Left ventricle myocardium superior (tissue), 1 donor: ENCODE measurements at places on chromosomes 4 and X.

GRCh38 chr4:98908703-98909262 lies 20.1 kb downstream of the EIF4E start:
- no peak for DNase-seq

- DNase-seq, result no peak
These were observed 154.7 kb downstream of the TSPAN5 start for GRCh38 chr4:98503676-98504075.

DNA sequence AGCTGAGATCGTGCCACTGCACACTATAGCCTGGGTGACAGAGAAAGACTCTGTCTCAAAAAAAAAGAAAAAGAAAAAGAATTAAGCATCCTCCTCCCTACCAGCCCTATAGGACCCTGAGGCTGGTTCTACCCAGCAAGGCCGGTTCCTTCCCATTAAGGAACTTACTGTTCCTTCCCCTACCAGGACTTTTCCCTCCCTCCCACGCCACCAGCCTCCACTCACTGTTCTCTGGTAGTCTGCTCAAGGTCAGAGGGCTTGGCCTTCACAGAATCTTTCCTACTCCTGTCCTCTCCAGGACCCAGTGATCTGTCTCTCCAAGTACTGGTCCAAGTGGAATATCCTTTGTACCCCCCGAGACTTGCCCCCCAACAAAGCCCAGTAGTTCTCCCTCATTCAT lies 1.4 kb downstream of the GRIPAP1 start:
- no peak for DNase-seq

DNA sequence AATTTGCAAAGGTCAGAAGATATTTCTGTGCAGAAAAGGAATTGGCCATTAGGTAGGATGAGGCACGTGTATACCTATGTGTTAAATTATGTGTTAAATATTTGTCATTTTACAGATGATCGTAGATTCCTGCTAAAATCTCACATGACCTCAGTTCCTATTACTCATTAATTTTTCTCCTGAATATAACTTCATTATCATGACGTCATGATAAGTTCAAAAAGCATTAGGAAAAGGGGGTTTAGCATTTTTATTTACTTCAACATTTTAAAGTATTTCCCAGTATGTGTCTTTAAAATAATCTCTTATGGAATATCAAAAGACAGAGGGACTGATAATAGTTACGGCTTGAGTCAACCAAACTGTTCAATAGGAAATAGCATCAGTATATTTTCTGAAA lies 372.8 kb downstream of the IL1RAPL1 start:
- no peak for DNase-seq

DNA sequence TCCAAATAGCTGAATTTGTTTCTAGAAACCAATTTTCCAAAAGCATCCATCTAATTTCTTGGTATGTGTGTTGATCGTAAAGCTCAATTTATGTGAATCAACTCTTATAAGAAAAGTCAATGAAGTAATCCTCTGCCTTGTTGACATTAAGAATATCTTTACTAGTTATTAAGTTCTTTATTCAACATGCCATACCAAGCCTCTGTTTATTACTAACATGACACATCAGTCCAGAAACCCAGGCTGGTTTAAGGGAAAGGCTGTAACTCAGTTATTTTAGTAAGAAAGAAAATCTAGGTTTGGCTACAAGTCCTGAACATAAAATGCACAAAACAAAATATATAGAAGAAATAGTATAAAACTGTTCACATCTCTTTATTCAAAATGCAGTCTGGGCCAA lies 48.0 kb downstream of the KLHL34 start:
- no peak for DNase-seq

GRCh38 chr4:81491943-81492342 lies 20.2 kb upstream of the RASGEF1B start:
- no peak for DNase-seq

DNA sequence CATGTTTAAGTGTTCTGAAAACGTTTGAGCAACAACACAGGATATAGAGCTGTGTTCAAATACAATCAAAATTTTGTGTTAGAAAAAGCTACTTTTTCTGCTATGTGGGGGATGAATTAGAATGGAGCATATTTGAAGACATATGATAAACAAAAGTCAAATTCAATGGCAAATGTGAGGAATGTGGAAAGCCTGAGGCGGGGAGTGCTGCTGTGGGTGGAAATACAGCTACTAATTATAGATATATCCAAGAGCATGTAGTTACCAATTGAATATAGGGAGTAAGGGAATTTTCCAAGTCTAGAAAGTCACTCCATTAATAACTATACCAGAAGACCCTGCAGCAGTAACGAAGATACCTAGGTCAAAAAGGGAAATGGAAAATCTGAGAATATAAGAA lies 2370.4 kb upstream of the TENM3 start:
- DNase-seq, result no peak

GRCh38 chr4:3257103-3257555 lies 8.2 kb downstream of the MSANTD1 start:
- no peak for DNase-seq

- DNase-seq, result no peak
These were observed 100.1 kb upstream of the KLF3 start for GRCh38 chr4:38563707-38564495.

DNA sequence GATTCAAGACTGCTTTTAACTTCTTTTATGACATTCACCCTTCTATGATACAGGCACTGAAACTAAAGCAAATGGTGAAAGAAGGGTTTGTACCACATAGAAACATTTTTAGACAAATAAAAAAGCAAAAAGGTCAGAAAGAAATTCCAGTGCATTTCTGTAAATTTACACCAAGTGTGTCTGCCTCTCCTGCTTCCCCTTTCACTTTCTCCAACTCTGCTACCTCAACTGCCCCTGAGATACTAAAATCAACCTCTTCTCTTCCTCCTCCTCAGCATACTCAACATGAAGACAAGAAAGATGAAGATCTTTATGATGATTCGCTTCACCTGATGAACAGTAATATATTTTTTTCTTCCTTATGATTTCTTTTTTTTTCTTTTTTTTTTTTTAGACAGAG lies 187.9 kb downstream of the LRBA start:
- DNase-seq, result no peak

GRCh38 chr4:88535090-88535755 lies 11.6 kb upstream of the PYURF start:
- no peak for DNase-seq

- DNase-seq, result no peak
These were observed 2.8 kb downstream of the SFRP2 start for GRCh38 chr4:153785910-153786721.

DNA sequence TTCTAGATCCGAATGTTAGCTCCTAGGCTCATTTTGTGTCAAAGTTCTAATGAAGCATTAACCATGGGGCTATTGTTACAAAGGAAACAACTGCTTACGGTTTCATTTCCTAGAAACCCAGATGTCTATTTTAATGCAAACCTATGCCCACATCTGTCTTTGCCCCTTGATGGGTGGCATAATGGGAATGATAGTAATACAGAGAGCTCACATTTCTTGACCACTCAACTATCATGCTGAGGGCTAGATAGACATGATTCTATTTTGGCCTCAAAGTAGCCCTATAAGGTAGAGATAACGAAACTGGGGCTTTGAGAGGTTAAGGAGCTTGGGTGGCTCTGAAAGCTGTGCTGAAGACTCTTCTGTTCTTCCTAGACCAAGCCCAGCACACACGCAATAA lies 1.9 kb downstream of the TLR7 start:
- DNase-seq, result no peak

- no peak for DNase-seq
These were observed 9.5 kb downstream of the HPRT1 start for GRCh38 chrX:134469486-134469885.

- no peak for DNase-seq
These were observed 3.9 kb upstream of the OCIAD2 start for GRCh38 chr4:48910511-48910910.

DNA sequence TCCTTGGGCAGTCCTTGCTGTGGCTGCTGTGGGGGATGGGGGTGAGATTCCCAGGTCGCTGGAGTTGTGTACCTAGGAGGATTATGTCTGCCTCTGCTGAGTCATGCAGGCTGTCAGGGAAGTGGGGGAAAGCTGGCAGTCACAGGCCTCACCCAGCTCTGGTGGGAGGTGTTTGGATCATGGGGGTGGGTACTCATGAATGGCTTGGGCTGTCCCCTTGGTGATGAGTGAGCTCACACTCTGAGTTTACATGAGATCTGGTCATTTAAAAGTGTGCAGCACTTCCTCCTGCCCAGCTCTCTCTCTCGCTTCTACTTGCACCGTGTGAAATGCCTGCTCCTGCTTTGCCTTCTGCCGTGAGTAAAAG lies 24.6 kb upstream of the PDLIM3 start:
- no peak for DNase-seq
